ENCODE measurements at places on chromosomes 11 and 22.

DNA sequence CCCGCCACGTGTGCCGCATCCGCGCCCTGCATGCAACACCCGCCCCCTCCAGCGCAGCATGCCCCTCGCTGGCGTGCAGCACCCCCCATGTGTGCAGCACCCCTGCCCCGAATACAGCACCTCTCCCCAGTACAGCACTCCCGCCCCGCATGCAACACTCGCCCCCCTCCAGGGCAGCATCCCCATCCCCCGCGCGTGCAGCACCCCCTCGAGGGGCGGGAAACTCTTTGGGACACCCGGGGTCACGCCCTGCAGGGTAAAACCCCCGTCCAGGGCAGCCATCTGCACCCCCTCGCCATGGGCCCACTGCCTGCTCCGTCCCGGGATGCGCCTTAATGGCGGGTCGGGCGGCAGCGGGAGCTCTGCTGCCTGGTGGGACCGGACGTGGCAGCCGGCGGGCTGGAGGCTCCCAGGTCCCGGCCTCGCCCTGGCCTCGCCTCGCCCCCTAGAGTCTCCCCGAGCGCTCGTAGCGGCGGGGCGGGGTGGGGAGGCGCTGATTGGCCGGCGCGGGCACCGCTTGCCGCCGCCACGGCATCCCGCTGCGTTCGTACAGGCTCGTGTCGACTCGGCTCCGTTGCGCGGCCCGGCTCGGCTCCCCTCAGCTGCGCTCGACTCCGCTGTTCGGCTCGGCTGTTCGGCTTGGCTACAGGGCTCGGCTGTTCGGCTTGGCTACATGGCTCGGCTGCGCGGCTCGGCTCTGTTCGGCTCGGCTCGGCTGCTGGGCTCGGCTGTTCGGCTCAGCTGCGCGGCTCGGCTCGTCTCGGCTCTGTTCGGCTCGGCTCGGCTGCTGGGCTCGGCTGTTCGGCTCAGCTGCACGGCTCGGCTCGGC lies 417 bp upstream of the BRSK2 start:
- peak; percentile 97 for DNase-seq

DNA sequence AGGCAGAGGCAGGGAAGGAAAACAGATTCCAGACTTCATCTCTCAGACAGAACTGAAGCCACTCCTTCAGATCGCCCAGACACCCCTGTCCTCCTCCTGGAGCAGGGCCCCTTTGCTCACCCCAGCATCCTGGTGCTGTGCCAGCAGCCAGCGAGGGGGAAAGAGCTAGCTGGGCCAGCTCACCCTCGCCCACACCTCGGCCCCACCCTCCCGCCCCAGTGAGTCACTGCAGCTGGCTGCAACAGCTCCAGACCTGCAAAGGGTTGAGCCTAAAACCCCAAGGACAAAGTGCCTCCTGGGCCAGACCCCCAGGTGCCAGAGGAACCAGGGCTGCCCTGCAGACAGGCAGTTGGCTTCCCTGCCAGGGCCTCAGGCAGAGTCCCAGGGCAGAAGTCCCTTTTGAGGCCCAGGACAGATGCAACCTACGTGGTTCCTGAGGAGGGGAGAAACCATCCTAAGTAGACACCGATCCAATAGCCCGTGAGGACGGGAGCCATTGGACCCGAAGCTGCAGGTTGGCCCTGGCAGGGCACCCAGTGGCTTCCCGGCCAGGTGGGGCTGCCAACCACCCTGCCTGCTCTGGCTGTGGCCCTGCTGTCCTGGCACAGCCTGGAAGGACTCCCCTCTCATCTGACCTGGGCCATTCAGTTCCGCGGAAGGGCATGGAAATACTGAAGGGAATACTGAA lies 7.2 kb downstream of the AHNAK start:
- DNase-seq, result peak; percentile 58

GRCh38 chr22:32558681-32559355 lies 84.2 kb downstream of the FBXO7 start:
- peak; percentile 37 for DNase-seq

DNA sequence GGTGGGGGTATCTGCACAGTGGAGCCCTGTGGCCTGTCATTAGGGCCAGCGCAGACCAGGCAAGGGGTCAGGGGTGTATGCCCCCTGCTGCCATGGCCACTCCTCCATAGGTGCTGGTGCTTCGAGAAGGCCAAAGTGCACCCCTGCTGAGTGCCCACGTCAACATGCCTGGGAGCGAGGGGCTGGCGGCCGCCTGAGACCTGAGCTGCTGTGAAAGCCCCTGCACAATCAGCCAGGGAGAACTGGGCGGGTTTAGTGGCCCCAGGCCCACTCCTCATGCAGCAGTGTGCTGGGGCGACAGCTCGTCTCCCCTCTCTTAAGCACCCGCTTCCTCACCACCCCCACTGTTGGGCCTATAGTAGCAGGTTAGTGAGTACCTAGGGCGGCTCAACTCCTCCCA lies 14.0 kb downstream of the ZDHHC24 start:
- DNase-seq, result no peak

DNA sequence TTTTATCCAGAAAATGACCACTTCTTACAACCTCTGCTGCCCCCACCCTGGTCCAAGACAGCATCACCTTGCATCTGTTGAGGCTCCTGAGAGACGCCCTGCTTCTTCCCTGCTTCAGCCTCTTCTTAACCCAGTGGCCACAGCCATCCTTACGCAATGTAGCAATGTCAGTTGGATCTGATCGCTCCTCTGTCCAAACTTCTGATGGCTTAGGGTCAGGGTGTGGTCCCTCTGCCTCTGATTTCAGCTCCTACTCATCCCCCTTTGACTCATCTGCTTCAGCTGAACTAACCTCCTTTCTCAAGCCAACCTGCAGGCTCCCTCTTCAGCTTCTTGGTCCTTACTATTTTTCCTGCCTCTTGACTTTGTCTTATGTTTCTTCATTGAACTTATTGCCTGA lies 280.8 kb downstream of the KIRREL3 start:
- no peak for DNase-seq

DNA sequence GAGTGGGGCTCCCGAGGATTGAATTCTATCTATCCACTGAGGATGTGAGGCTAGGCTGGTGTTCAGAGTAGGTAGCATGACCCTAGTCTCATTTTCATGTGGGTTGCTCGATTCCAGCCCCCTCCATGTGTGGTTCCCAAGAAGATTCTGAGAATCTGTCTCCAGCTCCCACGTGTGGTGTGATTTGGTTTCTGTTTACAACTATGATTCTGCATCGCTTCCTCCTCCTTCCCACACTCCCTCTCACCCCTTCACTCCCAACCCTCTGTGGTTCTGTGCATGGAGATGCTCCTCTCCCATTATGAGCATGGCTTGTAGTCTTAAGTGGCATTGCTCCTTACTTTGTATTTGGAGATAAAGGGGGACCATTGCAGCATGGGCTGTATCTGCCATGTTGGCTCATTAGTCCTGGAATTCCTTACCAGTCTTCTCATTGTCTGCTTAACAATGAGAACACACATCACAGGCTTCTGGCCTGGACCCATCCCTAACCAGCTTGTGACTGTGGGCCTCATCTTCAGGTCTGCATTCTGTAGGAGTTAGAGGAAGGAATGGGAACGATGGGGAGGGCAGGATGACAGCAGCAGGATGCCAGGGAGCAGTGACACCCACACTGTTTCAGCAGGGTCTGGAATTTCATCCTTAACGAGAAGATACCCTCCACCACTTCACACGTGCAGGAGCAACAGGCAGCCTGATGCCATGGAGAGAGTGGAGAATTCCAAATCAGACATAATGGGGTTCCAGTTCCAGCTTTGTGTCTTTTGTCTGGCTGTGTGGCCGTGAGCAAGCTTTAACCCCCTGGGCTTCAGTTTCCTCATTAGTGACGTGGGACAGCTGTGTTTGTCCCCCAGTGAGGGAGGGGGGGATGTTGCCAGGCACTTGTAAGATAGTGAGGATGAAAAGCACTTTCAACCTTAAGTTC lies 86.0 kb downstream of the CCDC81 start:
- no peak for DNase-seq
